ENCODE measurements at places on chromosomes 3 and 15.

DNA sequence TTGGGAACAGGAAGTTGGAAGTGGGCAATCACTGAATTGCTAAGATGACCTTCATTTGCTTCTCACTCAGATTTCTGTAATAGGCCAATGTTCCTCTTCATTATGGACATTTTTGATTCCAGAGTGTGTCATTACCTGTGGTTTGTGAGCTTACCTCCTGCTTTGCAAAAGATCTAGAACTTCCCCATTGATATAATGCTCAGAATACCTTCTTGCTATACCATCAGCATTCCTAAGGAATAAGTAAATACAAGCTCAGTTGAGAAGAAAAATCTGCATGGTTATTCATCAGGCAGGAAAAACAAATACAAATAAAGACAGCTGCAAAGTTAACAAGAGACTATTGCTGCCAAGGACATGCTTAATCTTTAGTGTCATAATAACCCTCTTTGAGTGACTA, 5.6 kb upstream of the RPL14 start:
- no peak for DNase-seq

DNA sequence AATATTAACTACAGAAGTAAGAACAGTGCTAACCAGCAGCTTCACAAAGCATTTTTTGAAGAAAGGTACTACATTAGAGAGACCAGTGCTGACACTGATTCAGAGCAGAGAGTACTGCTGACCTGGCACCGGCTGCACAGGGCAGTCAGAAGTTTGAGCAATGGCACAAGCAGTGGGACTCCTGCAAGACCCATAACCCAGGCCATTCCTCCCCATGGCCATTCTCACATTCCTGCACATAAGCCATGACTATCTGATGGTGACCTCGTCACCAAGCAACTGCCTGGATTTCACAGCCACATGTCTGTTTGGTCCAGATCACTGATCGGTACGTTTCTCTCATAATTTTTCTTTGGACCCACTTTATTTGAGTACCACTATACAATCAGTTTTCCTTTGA, 88.7 kb downstream of the GPR156 start:
- DNase-seq, result no peak

GRCh38 chr15:50633653-50634052, 52.9 kb downstream of the TRPM7 start:
- no peak for DNase-seq

DNA sequence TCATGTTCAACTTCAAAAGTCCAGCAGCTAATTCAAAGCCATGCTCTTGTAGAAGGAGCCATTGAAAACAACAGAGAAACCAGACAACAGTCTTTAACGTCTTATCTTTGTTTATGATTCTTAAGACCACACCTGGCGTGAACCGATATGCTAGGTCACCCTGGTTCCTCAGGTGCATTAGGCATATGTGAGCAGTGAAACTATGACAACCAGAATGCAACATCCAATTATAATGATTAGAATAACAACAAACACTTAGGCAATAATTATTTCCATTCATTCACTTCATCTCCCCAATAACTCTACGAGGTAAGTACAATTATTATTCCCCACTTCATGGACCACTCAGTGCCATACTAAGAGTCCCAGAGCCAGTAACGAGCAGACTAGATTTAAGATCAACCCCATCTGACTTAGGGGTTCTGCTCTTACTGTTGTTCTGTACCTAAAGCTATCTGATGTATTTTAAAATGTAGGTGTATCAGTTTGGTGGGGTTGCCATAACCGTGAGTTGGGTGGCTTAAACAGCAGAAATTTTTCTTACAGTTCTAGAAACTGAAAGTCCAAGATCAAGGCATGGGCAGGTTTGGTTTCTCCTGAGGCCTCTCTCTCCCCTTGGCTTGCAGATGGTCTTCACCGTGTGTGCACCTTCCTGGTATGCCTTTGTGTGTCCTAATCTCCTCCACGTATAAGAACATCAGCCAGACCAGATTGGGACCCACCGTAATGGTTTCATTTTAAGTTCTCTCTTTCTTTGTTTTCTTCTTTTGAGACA, 997.8 kb upstream of the CFAP20DC start:
- no peak for DNase-seq

DNA sequence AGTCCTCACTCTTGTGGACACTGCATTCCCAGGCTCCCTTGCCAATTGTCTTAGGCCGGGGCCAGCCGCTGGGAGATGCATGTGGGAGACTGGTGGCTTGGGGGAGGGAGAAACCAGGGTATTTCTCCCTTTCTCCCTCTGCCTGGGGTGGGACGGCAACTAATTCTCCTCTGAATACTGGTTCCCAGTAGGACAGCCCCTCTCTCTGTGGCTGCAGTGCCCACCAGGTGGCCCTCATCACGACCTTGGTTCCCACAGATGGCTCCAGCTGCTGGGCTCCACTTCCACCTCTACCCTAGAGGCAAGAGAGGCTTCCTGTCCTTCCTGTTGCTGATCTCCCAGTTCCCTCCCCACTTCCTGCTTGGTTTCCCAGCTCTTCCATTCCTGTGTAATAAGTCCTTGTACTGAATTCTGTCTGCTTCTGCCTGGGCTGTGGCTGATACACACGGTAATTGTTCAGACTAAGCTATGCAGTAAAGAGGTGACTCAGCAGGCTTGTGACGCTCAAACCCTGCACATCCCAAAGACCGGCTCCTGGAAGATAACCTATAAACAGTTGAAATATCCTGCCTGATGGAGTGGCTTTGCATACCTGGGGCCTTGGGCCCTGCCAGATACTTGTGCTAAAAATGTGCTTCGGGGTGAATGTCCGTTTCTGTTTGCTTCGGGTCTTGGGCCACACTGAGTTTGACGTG, 20.4 kb upstream of the COPG1 start:
- DNase-seq, result no peak

- DNase-seq, result no peak
These were observed 9.7 kb upstream of the CALML4 start for GRCh38 chr15:68214838-68215254.

GRCh38 chr3:133588035-133588434, 14.5 kb downstream of the CDV3 start:
- DNase-seq, result no peak

- no peak for DNase-seq
These were observed 3.9 kb upstream of the SH3GL3 start for GRCh38 chr15:83443076-83443847.

DNA sequence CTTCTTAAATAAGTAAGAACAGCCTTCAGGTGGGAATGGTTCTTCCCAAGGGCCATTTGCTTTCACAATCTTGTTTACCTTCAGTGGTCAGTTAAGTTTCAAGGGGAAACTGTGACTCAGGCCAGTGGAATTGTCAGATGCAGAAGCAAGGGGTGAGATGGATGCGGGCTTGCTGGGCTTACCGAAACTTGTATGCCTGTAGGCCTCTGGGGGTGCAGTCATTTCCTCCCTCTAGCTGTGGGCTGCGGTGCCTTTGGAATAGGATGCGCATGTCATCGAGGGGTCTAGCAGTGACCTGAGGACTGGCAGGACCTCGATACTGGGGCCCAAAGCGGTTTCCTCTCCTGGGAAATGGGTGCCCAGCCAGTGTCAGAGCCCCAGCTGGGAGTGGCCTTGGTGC, 121.6 kb downstream of the EEFSEC start:
- DNase-seq, result no peak

DNA sequence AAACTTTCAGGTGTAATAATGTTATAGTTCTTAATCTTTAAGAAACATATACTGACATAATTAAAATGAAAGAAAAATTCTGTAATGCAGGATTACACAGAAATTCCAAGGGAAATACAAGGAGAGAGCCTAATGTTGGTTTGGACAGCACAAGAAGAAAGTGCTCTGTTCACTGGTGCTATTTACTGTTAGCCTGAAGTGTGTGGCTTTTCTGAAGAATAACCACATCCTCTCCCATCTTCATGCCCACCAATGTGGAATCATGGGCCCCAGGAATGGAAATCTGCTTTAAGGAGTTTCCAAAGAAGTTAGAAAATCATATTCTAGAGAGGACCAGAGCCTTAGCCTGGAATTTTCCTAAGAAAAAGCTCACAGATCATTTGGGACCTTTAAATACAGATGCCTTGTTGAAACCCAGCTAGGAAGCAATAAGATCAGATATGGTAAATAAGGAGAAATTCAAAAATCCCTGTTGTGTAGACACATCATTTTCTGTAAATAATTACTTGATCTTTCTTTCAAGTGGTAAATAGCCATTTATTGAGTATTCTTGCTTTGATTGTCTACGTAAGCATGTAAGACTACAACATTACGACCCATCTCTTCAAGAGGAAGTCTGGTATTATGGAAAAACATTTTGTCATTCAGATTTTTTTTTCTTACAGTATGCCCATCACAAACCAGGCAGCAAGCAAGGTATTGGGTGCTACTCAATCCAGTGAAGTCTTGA, 10.3 kb upstream of the USP50 start:
- DNase-seq, result no peak

GRCh38 chr3:106805625-106806024, 571.6 kb upstream of the CCDC54 start:
- DNase-seq, result no peak

GRCh38 chr3:9019259-9019961, 56.1 kb upstream of the RAD18 start:
- no peak for DNase-seq

GRCh38 chr15:95405447-95405846, 925.1 kb upstream of the NR2F2 start:
- DNase-seq, result no peak

DNA sequence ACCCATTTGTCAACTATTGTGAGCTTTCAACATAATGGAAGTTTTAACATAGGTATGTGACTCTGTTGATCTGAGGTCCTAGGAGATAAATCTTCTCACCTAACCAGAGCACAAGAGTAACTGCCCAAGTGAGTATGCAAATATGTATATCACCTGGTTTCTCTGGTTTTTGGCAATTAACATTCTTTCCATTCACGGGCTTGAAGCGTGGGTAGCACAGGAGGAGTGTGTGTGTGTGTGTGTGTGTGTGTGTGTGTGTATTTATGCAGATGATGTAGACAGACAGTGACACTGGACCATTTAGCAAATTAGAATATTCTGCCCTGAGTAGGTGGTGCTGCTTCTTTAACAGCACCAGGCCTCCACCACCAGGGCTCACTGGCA, 15.0 kb downstream of the EPHB1 start:
- DNase-seq, result no peak

DNA sequence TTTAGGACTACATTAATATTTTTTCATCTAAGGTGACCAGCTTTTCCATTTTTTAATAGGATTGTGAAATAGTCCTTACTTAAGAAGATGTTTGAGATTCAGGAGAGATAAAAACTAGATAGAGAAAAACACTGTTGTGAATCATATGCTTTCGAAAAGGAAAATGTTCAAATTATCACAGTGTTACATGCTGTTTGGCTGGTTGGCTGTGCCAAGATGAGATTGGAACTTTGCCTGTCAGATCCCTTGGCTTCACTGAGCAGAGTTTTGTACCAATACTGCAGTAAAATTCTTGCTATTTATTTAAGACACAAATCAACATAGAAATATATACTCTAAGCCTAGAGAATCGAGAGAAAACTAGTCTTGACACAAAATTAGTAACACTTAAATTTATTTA, 117.2 kb downstream of the OXSM start:
- DNase-seq, result no peak

- DNase-seq, result no peak
These were observed 4.3 kb downstream of the ITIH1 start for GRCh38 chr3:52781741-52782140.

DNA sequence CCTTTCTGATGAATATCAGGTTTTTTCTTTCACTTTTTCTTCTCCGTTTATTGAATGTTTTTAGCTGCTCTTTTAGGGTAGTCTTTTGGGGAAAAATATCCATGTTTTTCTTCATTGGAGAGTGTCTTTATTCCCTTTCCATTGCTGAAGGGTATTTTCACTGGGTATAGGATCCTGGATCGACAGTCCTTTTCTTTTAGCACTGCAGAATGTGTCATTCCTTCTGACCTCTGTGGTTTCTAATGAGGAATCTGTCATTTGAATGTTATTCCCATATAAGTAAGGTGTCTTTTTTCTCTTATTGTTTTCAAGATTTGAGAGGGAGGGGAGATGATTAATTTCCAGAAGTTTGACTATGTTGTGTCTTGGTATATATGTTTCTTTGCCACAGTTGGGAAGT, 96.8 kb downstream of the BBX start:
- no peak for DNase-seq

DNA sequence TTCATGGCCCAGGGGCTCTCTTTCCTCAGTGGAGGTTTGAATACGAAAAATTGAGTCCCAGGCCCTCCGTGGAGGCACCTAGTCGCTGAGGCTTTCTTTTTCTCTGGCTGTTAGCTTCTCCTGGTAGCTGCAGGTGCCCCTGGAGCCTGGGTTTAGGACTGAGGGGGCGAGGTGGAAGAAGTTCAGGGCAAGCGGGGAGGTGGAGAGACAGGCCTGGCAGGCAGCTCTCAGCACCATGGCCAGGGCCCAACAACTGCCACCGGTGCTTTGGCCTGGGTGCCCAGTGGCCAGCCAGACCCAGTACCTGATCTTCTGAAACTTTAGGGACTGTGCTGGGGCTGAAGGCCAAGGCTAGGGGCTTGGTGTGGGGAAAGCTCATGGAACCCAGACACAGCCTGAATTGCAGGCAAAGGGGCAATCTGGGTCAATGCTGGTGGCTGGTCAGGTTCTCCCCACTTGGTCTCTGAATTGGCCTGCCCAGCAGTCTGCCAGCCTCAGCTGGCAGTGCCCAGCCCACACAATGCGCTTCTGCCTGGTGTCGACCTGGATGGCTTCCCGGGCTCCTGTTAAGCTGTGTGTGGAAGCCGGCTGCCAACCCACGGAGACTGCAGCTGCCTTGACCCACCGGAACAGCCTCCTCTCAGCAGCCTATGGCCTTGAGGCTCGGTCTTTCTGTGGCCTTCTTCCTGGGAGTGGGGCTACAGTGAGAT, 30.3 kb upstream of the POLG start:
- DNase-seq, result no peak

DNA sequence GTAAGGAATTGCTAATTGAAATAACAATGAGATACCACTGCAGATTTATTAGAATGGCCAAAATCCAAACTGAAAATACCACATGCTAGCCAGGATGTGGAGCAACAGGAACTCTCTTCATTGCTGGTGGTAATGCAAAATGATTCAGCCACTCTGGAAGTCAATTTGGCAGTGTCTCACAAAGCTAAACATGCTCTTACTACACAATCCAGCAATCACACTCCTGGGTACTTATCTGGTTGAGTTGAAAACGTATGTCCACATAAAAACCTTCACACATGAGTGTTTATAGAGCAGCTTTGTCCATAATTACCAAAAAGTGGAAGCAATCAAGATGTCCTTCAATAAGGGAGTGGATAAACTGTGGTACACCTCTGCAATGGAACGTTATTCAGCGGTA, 113.3 kb downstream of the SMAD6 start:
- DNase-seq, result no peak

GRCh38 chr3:58073301-58074108, 65.3 kb downstream of the FLNB start:
- DNase-seq, result peak; percentile 24

GRCh38 chr15:79960502-79961212, 10.3 kb downstream of the BCL2A1 start:
- no peak for DNase-seq

GRCh38 chr15:41930221-41930866, 36.5 kb upstream of the SPTBN5 start:
- DNase-seq, result no peak

Measured in GM13977 (cell line).